Activated CD4-positive, alpha-beta T cell treated with anti-CD3 and anti-CD28 coated beads, Interleukin-2, amount 50 U/mL, for 4 hours (primary cell): ENCODE measurements at places on chromosomes 3 and 15.

DNA sequence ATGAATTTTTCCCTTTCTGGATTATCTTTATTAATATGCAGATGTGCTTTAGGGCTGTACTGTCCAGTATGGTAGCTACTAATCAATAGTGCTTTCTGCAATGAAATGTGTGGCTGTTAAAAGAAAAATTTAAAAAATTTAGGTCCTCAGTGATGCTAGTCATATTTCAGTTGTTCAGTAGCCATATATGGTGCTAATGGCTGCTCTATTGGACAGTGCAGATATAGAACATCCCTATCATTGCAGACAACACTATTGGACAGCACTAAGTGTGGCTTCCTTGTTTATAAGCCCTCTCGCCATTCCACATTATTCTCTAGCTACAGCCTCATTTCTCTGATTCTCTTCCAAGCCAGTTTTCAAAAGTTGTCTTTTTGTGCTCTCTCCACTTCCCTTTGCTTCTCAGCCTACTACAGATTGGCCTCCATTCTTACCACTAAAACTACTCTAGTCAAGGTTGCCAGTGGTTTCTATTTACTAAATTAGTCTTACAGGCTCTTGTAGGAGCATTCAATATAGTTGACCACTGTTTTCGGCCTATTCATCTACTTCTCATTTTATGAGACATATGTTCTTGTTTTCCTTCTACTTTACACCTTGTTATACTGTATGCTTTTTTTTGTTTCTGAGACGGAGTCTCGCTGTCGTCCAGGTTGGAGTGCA is 9.5 kb downstream of the MAPK6 start:
- no peak for DNase-seq

DNA sequence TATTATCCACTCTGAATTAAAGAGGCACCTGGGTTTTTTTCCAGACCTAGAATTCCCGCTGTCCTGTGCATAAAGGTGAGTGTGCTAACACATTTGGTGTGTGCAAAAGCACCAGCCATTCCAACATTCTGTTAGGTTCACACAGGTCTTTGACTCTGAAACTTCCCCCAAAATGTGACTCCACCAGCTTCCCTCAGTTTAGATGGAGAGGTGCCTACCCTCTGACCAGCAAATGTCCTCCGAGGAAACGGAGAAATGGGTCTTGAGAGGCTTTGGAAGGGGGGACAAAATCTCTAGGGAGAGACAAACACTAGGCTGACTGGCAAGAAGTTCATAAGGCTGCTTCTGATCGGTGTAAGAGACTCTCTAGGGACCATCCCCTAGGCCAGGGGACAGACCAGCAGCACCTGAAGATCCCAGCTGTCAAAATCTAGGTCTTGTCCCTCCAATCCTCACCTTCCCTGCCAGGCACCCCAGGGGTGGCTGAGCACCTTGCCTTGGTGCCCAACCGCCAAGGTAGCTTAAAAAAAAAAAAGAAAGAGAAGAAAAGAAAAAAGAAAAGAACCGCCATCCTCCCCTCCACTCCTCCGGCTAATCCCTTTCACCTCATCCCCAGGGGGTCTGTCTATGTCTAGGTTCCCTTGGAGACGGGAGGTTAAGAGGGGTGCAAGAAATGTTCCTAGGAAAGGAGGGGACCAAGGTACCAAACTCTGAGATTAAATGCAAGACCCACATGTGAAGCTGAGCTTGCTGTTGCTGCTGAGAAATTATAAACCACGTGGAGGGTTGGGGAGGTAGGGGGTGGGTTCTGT is 2.0 kb upstream of the MECOM start:
- DNase-seq = no peak

DNA sequence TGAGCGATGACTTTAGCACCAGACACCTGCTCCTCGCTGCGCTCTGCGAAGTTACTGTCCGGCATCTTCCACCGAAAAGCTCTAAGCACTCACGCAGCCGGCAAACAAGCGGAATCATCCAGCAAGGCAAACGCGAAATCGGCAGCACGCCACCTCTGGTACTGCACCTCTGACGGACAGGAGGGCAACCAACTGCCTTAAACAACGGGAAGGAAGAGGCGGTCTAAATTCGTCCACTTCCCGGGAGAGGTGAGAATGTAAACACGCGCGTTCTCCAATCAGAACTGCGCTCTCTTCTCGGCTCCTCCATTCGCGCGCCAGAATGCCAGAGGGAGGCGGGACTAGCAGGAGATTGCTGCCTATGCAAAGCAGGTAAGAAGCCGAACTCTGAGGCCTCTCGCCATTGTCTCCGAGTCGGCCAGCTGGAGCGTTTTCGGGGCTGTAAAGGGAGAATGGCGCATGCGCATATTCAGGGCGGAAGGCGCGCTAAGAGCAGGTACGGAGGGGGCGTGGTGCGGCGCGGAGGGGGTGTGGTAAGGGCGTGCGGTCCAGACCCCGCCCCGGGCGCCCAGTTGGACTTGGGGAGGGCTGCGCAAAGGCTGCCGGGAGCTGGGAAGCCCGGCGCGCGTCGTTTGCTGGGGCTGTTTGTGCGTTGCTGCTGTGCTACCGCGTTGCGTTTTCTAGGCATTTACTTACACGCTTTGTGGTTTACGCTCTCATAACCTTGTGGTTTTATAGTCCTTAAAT is at the start of the genes BTD and HACL1:
TSS of gene BTD (plus strand) at position 347 of the 747 bp plus-strand sequence. CDS start 33,695 bp downstream, outside the sequence.
TSS of gene HACL1 (minus strand) at position 171 of the 747 bp plus-strand sequence. CDS start at position 65, 106 bp downstream.
- DNase-seq = peak; percentile 98

- no peak for DNase-seq
These were observed 11.2 kb downstream of the CDCP1 start for GRCh38 chr3:45134758-45135521.

DNA sequence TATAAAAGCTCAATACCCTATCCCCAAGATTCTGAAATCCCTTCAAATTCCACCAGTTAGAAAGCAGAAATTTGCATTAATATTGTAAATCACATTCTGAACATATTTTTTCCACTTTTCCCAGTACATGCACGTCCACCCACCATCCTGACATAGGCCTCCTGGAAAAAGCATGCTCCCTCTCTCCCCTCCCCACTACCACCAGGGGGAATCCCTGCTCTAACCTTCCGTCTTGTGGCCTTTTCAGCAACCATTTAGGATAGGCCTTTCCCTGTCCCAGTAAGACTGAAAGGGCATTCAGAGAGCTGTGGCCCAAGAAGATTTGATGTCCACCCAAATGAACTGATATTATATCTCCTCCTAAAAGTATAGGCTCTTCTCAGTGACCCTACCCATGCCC is 182.1 kb downstream of the ARRDC4 start:
- DNase-seq = no peak

GRCh38 chr15:63763476-63764123 is 70.1 kb downstream of the HERC1 start:
- DNase-seq = no peak

GRCh38 chr15:96130734-96131133 is 199.8 kb upstream of the NR2F2 start:
- no peak for DNase-seq

DNA sequence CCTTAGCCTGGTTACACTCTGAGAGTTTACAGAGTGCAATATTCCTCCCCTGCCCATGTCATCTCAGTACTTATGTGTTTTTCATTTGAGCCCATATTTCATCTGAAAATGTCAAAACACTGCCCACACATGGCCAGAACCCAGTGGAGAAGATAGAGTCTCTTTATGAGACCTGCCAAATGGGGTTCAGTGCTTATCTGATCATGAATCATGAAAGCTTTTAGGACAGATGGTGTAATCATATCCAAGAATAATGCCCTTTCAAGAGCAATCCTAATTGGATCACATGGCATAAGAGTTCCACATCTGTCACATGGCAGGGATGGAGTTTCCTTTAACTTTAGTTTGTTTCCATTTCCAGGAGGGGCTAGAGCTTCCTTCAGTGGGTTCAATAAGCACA is 77.2 kb upstream of the AGBL1 start:
- DNase-seq = no peak

DNA sequence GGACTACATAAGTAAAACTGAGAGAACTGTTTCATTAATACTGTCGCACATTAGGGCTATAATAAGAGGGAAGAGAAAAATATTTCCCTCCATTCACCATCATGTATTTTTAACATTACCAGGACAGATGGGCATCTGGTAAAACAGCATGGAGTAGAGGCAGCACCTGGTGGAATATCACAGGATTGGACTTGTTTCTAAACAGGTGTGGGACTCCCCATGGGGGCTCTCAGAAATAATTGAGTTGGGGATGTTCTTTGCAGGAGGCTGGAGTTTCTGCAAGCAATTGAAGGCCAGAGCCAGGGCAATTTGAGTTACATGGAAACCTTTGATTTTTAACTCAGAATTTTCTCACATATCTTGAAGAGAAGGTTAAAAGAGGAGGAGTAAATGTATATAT is 8.4 kb upstream of the MINDY2 start:
- DNase-seq = no peak

DNA sequence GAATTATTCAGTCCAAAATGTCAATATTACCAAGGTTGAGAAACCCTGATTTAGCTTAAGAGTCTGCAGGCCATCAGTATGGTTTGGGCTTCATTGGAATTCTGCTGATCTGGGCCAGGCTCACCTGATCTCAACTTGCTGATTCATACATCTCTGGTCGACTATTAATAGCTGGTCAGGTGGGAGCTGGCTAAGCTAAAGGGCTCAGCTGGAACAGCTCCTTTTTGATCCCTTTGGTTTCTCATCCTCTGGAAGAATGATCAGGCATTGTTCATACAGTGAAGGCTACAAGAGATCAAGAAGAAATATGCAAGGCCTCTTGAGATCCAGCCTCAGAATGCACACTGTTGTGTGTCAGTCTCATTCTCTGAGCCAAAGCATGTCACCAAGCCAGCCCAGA is 123.3 kb upstream of the MME start:
- DNase-seq = no peak

DNA sequence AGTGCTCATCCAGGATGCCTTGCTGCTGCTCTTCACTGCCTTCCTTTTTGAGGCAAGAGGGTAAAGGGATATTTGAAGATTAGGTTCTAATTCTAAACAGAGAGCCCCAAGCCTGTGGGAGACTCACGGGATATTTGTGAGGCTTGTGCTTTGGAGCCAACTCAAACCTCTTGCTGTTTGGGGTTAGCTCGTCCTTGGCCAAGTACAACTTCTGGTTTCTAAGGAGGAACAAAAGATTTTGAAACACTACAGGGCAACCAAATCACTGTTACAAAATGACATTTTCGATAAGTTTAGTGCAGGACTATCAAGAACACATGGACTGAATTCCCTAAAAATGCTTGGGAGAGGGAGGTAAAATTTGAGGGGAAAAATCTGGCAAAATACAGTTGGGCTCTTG is 190.2 kb downstream of the RORA start:
- DNase-seq = no peak

GRCh38 chr3:54125300-54125699 is 2.9 kb downstream of the CACNA2D3 start:
- DNase-seq = no peak

GRCh38 chr3:141362736-141363135 is 5.6 kb upstream of the ZBTB38 start:
- no peak for DNase-seq

DNA sequence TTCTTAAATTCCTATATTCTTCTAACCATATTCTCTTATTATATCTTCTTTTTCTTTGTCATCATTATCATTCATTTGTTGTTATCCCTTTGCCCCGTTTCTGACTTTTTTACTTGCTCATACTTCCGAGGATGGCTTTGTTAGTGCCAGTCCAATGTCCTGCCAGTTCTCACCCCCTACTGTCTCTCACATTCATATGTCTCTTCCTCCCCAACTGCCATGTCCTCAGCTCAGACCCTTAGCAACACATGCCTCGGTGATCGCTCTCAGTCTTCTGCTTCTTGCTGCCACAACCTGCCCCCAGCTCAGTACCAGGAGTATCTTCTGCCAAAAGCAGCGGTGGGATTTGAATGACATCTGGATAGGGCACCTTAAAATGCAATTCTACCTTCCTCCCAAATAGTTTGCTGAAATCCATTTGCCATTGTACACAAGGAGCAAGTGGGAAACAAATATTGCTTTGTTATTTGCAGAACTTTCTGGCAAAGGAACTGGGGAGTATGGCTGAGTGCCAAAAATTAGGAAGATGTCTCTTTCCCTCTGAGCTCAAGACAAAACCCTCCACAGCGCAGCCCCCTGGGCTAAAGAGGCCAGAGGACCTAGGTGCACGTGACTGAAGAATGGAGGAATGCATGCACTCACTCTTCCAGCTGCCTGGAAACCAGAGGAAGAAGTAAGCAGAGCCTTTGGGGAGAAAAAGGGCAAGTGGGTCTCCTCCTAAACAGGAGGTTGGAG is 57.7 kb upstream of the CTNNB1 start:
- DNase-seq = no peak

GRCh38 chr3:40718681-40719080 is 193.9 kb downstream of the ZNF621 start:
- DNase-seq = no peak

- no peak for DNase-seq
These were observed 3.4 kb upstream of the KNL1 start for GRCh38 chr15:40590667-40591050.

- no peak for DNase-seq
These were observed 42.9 kb downstream of the UACA start for GRCh38 chr15:70720228-70721016.

DNA sequence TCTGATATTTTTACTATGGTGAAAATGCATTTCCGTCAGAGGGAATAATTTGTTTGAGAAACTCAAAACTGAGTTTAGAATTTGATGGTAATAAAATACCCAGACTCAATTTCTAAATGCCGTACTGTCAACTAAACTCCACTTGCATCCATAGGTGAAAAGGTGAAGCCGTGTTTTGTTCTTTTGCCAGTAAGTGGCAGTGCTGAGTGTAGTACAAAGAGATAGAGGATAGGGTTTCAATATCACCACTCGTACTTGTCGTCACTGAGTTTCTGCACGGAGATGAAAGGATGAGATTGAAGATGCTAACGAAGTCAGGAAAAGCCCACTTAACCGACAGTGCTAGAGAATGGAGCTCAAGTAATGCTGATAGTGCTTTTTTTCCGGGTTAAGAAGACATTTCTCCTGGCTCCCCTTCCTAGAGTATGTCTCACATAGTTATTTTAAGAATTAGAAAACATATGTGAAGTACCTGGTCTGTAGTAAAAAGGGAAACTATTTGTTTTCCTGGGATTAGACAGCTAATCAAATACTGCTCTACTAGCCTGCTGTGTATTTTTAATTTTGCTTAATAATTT is 345.1 kb downstream of the IL5RA start:
- no peak for DNase-seq

DNA sequence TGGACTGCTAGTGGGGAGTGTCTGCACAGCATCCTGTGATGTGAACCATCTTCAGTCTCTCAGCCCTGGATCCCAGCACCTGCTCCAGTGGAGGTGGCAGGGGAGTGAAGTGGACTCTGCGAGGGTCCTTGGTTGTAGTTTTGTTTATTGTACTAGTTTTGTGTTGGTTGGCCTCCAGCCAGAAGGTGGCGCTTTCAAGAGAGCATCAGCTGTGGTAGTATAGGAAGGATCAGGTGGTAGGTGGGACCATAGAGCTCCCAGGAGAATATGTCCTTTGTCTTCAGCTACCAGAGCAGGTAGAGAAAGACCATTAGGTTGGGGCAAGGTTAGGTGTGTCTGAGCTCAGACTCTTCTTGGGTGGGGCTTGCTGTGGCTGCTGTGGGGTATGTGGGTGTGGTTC is 20.9 kb downstream of the NEK11 start:
- no peak for DNase-seq

DNA sequence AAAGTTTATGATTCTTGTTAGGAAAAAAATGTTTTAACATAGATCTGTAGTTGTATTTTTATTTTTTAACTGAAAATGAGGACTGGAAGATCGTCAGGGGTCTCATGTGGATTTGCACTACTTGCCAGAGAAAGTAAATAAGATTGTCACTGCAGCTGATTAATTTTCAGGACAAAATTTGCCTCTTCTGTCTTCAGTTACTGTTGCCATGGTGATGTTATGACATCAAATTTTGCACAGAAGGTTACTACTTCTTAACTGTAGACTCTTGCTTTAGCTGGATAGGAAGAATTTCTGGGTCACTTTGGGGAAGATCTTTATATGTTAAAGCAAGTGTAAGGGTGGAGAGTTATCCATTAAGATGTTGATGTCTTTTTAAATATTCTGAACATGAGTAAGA is 82.2 kb upstream of the WDR72 start:
- no peak for DNase-seq
